ENCODE measurements at places on chromosomes 5 and 9.
A peak's percentile ranks its signal among the peaks of the same experiment; 100 is the strongest.

- DNase-seq = no peak
Observed at GRCh38 chr5:148791334-148791667, 35.1 kb upstream of the ADRB2 start.

DNA sequence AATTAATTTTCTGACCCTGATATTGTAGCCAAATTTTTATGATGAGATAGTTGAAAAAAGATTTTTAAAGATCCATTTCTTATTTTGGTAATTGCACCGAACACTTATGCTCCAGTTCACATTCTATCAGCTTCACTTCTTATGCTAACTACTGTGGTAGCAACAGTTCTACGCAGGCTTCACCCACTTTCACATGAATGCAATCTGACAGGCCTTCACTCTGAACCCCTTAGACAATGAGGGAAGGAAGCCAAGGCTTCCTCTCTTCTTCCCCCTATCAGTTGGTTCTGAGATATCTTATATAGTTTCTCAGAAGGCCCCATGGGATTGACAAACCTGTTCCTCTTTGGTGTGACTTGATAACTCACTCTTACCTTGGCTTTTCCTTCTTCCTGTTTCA, 185.8 kb downstream of the CETN3 start:
- DNase-seq = no peak

- no peak for DNase-seq
Observed at GRCh38 chr9:69232135-69232534, 58.1 kb downstream of the TJP2 start.

DNA sequence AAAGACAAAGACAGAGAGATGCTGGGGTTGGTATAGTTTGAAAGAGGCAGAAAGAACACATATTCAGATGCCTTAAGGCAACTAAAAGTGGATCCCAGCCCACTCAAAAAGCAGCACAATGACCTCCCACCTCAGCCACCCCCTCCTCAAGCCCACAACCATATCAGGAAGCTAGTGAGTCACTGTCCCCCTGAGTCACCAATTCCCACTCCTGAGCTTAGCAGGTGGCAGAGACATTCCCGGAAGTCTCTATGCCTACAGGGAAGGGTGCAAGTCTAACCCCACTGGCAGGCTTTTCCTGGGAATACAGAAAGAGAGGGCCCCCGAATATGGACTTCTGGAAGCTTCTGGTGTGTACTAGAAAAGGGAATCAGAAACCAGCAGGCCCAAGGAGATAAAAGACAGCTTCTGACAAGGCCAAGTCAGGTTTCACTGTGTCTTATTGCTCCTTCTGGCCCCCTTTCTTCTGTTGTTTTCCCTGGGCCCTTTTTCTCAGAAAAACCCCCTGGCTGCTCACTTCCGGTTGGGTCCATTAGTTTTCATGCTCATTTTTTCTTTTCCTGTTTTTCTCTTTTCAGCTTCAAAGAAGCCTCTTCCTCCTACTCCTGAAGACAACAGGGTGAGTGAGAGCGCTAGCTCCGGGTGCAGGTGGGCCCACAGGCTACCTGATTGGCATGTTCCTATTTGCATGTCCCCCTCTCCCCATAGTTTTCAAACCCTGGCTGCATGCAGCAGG, 36.8 kb downstream of the ITK start:
- DNase-seq = no peak

GRCh38 chr5:73304381-73304780, 131.4 kb downstream of the TMEM174 start:
- DNase-seq = no peak

DNA sequence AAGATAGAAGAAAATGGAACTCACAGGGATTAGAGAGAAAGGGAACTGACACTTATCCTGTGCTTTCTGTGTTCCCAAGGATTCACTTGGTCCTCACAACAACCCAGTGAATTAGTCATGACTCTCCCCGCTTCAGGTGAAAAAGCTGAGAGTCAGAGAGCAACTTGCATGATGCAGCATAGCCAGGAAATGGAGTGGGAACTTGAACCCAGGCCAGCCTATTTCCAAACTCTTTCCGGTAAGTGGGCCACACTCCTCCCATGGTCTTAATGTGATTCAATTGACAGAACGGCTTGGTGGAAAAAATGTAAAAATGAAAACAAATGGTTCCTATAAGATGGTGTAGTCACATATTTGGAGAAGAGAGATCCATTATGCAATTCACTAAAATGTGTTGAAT, 45.9 kb upstream of the CEMIP2 start:
- DNase-seq = no peak

- DNase-seq = no peak
Observed at GRCh38 chr5:58258984-58259684, 200.8 kb downstream of the PLK2 start.

DNA sequence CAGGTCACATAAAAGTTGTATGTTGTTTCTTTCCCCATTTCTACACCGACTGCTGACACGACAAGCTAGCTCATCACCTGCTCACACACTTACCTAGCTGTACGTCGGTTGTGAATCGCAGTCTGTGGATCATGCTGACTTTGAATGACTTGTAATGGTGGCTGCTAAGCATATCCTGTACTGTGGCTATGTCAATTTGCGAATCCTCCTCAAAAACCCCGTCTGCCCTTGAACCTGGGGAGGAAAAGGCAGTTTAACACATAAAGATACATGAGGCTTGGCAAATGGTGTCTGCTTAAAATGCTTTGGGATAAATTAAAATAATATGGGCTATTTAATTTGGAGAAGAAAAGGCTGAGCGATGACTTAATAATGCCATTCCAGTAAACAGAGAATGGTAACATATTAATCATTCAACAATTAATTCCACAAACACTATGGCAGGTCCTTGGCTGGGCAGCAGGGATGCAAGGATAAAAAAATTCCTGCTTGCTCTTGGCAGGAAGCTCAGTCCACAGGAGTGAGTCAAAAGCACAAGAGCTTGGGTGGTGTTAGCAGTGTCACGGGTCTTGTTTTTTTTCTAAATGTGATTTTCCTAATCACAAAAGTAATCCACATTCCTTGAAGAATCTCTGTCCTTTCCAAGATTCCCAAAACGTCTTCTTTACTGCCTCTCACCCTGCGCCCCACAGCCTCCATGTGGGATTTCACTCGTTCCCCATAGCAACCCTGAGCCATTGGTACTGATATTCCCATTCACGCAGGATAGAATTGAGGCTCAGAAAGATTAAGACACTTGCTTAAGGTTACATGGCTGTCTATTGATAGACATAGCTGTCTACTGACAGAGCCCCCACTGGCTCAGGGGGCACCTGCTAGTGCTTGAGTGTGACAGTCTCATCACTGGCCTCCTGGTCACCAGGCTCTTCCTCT, 222.4 kb downstream of the MAPKAP1 start:
- no peak for DNase-seq

DNA sequence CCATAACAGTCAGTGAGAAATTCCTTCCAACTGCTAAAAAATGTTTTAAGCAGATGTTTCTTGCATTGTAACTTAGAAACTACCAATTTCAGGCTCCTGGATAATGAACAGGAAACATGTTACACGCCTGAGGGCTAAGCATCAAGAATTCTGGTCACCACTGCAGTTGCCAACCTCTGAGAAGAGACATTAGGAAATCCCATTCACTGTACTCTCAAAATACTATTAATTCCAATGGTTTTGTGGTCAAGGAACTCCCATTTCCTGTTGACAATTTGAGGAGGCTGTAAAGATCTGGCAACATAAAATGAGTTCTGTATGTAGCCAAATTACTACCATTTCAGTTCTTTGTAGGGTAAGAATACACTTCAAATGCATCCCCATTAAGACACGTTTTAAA, 456.0 kb upstream of the MEF2C start:
- DNase-seq = no peak

DNA sequence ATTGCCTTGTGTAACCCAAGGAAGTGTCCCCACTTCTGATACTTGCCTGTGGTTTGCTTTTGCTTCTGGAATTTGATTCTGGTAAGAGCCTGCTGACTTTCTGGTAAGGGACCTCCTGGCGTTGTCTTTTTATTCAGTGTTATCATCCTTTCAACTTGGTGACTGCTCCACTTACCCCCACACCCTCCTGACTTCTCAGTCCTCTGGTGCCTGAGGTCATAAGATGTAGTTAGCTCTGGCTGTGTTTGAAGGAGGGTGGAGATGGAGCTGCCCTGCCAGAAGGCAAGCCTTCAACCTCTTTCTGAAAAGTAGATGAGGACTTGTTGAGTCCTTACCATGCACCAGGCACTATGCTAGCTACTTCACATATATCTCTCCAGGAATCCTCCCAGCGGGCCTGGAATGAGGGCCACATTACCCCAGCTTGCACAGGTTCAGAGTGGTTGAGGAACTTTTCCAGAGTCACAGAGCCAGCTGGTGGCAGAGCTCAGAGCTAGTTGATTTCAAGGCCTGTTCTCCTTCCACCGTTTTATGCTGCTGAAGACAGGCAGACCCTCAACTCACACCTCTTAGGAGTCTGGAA, 45.2 kb upstream of the PITX1 start:
- no peak for DNase-seq

DNA sequence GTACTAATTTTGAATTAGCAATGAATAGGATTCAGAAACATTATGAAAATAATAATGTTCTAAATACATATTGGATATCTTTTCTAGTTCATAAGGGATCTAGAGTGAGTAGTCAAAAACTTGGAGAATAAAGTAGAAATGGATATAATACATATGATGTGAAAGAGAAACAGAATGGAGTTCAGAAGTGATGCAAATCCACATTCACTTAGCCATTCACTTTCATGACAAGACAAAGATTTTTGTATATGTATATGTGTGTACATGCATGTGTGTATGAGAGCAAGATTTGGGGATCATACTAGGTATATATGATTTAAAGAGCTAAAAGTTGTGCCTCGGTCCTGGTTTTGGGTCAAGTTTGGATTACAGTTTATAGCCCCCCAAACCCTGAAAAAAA, 34.1 kb downstream of the TMEM252 start:
- DNase-seq = no peak

DNA sequence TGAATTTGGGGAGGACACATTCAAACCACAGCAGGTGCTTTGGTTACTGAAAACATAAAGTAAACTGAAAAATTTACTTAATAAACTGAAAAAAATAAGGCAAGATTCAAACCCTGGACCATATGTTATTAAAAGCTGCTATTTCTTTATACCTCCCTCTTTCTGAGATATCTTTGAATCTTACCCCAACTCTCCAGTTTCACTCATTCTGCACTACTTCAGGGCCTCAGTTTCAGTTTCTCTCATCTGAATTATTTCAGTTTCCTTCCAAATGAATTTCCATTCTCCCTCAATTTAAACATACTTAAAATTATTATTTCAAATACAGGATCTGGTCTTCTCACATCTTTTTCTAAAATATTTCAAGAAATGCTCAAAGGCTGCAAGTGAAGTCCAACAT, 4.9 kb upstream of the OXCT1 start:
- no peak for DNase-seq

DNA sequence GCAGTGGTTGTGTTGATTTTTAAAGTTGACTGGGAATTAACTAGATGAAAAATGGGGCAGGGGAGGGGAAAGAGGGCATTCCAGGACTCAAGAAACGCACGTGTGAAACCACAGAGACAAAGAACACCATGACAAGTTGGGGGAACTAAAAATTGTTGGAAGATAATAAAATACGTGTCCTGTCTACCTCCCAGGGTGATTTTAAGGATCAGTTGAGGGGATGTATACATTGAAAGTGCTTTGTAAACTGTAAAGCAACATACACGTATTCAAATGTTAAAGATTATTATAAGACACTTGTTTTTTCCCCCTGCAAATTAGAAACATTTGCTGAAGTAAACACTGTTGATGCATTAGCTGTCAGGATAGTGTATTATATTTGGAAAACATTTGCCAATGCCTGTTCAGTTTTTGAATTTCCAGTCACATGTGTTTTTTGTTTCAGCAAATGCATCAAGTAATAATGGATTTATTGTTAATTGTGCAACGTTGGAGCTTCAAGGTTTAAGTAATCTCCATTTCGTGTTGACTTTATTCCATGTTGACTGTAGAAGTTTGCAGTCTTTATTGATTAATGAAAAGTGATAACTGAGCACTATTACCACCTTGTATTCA, 412.7 kb downstream of the ACTL7B start:
- no peak for DNase-seq

- peak; percentile 56 for DNase-seq
Observed at GRCh38 chr9:78030553-78031443, 813 bp downstream of the GNAQ start.

GRCh38 chr5:77844373-77844622, 68.2 kb upstream of the TBCA start:
- no peak for DNase-seq

Measured in NCI-H2081 (cell line).